Cerebellar nuclear complex (tissue), 1 donor: ENCODE measurements at places on chromosomes 2 and 18.

GRCh38 chr2:20541651-20542050 is 94.8 kb downstream of the RHOB start:
- DNase-seq = no peak

DNA sequence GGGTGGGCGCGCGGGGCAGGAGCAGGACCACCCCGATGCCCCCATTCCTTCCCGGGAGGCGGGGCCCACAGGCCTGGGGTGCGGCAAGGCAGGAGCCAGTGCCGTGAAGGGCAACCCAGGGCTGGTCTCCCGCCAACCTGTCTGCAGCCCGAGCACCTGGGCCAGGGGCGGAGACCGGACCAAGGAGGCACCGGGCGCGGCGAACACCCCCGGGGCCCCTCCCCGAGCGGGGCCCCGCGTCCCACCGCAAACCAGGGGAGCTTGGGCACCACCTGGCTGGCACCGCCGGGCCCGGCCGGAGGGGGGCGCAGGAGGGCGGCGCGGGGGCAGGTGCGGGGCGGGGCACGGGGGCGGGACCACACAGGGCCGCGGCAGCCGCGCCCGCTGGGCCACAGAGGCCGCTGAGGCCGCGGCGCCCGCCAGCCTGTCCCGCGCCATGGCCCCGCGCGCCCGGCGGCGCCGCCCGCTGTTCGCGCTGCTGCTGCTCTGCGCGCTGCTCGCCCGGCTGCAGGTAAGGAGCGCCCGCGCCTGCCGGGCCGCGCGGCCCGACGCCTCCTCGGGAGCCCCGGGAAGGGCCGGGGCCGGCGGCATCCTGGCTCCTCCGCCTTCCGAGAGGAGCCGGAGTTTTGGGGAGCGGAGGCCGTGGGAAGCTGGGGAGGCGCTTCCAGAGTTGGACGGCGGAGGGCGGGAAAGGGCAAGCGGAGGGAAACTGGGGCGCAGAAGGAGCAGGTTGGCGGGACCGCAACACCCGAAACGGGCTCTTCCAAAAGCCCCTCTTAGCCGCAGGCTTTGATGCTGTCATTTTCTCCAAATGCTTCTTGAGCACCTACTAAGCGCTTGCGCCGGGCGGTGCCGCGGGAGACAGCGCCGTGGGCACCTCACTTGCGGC is at the start of gene TNFRSF11A:
Gene TNFRSF11A (plus strand): TSS at position 394 of the 889 bp plus-strand sequence. CDS start 43 bp downstream, at position 437.
- no peak for DNase-seq

- DNase-seq = no peak
Measured at GRCh38 chr18:8439055-8439454, 170.2 kb upstream of the RAB12 start.

DNA sequence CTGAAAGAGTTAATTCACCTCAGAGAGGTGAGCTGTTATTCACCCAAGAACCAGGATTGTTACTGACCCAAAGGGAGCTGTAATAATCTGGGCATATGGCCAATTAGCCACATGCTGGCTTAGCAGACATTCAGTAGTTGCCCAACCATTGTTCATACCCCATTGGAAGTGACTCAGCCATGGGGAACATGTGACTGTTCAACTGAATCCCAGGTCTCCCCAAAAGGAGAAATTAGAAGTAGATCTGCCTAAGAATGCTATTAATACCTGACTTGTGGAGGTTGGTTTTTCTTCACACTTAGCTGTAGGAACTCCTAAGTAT is 272.6 kb upstream of the UBE2E3 start:
- DNase-seq = no peak

GRCh38 chr18:3605954-3606443 is 156.0 kb downstream of the TGIF1 start:
- DNase-seq = no peak

DNA sequence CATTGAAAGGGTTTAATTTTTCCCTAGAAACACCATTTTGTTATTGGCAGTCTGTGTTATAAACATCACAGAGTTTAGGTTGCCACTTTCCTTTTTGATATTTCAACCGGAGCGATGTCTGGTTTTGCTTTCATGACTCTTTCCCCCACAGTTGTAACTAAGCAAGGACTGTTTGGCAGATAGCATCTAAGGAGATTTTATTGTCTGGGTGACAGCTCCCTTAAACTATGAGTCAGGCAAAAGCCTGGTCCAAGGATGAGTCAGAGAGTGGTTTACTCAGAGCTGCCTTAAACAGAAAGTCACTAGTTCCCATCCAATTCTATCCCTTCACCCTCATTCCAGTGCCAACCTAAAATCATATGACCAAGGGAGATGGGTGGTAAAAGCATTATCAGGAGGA is 341.6 kb upstream of the VWC2L start:
- DNase-seq = no peak

GRCh38 chr2:138364554-138365162 is 136.9 kb upstream of the SPOPL start:
- DNase-seq = no peak
